Activated naive CD8-positive, alpha-beta T cell treated with anti-CD3 and anti-CD28 coated beads for 36 hours (primary cell): ENCODE measurements at places on chromosomes 11 and 22.

GRCh38 chr11:120013325-120014250 lies 124.3 kb downstream of the TRIM29 start:
- no peak for DNase-seq

GRCh38 chr11:73273222-73273895 lies 1.2 kb downstream of the P2RY6 start:
- no peak for DNase-seq

GRCh38 chr11:121104312-121104762 lies 3.3 kb downstream of the TECTA start:
- no peak for DNase-seq

DNA sequence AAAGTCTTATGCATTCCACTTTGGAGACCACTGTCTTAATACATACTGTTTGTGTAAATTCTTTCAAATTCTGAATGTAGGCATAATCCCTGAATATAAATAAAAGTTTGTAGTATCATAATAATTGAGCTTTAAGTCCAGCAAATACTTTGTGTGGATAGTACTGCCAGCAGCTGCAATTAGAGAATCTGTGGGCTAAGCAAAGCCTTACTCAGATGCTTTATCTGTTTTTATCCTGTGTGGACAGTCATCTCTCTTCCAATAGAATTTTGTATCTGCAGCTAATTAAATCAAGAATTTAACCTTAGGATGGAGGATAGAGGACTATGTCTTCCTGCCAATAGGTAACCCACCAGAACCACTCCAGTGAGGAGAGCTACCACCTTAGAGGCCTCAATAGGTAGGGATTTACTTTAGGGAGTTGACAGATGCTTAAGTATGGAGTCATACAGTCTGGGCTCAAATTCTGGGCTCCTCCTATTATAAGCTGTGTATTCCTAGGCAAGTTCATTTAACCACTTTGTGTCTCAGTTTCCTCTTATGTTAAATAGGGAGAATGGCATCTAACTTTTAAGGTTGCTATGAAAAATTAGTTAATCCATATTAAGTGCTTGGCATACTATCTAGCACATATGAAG lies 71.1 kb downstream of the STIM1 start:
- no peak for DNase-seq

- no peak for DNase-seq
Measured at GRCh38 chr11:123659311-123659710, 4.9 kb upstream of the SCN3B start.

DNA sequence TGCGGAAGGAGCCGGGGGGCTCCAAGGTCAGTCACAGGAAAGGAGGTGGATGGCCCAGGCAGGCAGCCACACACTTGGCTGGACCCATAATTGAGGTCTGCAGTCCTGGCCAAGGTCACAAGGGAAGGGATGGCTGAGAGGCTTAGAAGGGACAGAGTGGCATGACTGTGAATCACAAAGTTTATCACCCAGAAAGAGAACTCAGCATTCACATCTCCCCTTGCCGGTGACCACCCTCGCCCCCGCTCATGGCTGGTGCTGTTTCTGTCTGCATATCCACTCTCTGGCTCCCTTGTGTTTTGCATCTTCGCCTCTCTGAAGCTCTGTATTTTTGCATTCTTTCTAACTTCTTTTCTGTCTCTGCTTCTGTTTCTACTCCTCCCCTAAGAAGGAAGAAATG lies 117.5 kb downstream of the FEZ1 start:
- DNase-seq: no peak

DNA sequence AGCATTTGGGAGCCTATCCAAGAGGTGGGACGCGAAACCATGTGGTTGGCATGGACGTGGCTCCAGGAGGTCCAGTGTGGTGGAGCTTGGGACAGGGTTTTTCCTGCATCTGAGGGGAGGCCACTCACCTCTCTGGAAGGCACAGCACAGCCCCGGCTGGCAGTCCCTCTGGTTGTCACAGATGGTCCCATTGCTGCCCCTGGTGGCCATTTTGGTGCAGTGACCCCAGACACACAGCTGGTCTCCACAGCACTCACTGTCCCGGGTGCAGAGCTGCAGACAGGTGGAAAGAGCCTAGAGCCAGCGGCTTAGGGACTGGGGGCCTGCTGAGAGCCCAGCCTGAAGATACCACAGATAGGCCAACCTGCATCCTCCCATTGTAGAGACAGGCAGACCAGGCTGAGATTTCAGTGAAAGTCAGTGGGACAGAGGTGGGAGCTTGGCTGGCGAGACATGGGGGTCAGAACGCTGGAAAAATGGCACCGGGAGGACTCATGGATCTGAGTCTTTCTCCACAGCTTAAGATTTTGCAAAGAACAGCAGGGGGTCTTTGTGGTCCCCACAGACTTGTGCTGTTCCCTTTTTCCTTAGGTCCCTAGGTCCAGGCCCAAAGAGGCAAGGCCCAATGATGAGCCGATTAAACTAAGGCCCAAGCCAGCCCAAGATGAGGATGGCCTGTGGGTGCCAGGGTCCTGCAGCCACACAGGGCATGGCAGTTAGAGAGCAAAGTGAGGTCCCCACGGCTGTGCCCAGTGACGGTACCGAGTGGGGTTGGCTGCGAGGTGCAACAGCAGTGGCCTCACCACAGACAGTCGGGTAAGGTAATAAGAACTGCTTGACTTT lies 41.4 kb downstream of the DKK3 start:
- peak; percentile 69 for DNase-seq

- DNase-seq: no peak
Measured at GRCh38 chr11:36077886-36078685, 134.2 kb downstream of the LDLRAD3 start.

GRCh38 chr22:25420925-25421904 lies 143.3 kb upstream of the GRK3 start:
- no peak for DNase-seq

DNA sequence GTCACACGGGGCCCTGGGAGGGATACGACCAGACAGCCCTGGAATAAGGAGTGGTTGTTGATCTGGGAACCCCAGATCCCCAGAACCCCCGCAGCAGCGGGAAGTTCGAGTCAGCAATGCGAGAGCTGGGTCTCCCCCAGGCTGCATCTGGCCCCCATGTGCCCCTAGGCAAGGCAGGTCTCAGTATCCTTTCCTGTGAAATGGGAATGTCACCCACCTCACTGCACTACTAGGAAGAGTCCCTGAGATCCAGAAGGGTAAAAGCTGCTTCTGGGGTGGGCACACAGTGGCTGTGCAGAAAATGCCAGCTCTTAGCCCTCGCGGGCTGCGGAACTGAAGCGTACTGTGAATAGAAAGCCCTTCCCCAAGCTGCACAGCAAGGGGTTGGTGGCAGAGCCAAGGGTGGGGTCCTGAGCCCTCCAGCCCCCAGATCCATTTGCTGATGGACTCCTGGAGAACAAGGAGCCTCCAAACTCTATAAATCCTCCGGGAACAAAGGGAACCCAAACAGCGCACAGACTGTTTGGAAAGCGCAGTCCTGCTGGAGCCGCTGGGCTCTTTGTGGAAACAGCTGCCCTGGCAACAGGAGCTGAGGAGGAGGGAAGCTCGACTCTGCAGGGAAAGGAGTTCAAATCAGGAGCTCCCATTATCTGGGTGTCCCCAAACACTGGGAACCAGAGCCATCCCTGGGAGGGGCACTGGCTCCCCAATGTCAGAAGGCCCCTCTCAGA lies 68.2 kb upstream of the SHISAL1 start:
- no peak for DNase-seq

DNA sequence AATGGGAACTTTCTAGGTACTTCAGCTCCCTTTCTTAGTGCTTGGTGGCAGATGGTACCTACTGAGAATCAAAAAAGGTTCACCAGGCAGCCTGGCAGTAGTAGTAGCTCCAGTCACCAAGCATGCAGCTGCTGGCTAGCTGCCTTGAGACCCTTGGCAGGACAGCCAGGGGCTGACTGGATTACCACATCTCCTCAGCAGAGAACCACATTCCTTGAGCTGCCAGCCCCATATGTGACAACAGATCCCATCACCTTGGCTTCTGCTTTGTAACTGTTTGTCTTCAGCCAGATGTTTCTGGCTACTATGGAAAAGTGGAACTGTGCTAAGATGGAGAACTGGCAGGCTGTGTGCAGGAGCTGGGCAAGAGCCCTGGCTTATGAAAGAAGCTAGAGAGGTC lies 39.6 kb upstream of the CHRM4 start:
- no peak for DNase-seq

- no peak for DNase-seq
Measured at GRCh38 chr22:35418088-35418487, 18.1 kb downstream of the MCM5 start.

DNA sequence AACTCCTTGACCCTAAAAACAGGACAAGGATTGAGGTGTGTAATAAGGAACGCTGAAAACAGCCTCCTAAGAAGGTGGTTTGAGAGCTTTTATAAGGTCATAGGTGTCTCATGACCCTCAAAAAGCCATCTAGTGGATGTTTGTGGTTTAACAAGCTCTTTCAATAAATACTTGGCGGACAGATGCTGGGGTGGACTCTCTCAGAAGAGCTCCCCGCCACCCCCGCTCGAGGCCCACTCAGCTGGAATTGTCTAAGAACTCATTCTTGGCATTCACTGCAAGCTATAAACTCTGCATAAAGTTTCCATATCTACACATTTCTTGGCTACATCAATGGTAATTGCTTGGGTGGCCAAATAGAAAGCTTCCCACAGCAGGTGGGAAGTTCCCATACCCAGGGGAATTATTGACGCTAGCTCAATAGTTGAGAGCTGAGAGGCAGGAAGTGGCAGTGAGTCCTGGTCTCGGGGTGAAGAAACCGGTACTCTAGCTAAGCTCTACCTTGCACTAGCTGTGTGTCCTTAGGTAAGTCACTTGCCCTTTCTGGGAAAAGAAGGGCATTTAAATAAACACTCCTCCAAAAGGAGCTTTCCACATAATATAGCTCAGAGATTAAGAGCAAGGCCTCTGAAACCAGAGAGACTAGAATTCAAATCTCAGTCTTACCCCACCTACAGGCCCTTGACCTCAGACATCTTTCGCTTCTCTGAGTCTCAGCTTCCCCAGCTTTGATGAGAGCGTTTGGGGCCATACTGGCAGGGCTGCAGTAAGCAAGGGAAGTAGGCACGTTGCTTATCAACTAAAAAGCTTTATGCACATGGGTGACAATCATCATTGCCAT lies 6.4 kb downstream of the MS4A15 start:
- DNase-seq: no peak

GRCh38 chr22:26757496-26757895 lies 100.1 kb downstream of the MIAT start:
- DNase-seq: no peak

GRCh38 chr11:2797121-2797711 lies 88.4 kb downstream of the CDKN1C start:
- DNase-seq: no peak

DNA sequence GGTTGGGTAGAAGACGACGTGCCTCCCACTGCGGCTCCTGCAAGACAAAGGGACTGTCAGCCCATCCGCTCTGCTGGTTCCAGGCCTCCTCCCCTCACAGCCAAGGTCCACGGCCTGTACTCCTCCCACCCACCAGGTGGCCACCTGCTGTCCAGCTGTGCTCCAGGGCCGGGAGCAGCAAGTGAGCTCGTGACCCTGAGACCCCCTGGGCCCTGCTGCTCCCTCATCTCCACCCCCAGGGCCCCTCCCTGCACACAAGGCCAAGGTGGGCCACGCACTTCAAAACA lies 27.4 kb downstream of the TSPAN4 start:
- no peak for DNase-seq

DNA sequence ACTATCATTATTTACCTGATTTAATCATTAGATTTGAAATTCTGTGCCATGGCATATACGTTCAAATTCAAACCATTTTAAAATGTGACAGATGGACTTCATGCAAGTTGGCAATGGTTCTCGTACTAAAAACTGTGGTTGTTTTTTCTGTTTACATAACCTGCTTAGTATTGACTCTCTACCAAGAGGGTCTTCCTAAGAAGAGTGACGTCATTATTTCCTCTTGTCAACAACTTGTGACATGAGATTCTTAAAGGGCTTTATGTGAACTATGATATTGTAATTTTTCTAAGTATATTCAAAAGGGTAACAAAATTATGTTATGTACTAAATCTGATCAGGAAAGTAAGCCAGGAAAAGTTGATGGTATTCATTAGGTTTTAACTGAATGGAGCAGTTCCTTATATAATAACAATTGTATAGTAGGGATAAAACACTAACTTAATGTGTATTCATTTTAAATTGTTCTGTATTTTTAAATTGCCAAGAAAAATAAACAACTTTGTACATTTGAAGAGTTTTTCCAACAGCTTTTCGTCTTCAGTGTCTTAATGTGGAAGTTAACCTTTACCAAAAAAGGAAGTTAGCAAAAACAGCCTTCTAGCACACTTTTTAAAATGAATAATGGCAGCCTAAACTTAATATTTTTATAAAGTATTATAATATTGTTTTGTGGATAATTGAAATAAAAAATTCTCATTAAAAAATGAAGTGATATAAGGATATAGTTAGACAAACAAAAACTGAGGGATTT lies 87.0 kb downstream of the GRK3 start:
- DNase-seq: no peak

DNA sequence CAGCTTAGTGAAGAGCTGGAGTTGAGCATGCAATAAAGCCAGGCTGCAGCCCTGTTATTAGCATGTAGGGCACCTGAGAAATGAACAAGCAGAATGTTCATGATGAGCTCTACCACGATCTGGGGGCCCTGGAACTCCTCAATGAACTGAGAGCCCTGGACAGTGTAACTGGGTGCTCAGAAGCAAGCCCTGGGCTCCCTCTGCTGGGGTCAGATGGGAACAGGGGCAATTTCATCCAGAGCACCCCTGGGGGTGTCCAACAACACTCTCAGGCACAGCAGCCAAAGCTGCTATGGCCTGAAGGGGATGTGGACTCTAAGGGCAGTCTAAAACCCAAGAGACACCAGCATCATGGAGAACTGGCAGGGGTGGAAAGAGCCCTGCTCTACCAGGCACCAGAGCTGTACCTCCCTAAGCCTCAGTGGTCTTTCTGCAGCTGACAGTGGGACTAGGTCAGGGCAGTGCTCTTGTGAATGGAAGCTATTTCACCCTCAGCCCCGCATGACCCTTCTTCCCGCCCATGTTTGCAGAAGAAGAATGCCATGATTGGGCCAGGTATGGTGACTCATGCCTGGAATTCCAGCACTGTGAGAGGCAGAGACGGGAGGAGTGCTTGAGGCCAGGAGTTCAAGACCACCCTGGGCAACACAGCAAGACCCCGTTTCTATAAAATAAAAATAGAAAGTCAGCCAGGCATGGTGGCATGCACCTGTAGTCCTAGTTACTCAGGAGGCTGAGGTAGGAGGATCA lies 28.9 kb downstream of the THOC5 start:
- peak; percentile 7 for DNase-seq

DNA sequence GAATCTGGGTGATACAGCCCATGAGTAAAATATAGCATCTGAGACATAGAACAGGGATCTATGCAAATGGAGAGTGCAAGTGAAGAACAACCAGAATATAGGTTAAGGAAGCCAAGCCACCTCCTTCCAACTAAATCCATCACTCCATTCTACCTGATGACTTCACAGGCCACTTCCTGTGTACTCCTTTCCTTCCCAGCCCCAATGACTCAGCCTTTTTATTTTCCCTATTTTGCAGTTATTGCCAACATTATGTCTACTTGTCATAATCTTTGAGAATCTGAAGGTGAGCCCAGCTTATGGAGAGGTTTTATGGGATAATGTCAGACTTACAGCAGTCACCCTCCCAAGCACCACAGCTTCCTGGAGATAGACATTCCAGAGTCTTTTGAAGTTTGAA lies 1.4 kb upstream of the OR52M1 start:
- DNase-seq: no peak
